ENCODE measurements at places on chromosomes 4 and X.

GRCh38 chr4:89836031-89836745 is 773 bp downstream of the SNCA start:
- no peak for DNase-seq

DNA sequence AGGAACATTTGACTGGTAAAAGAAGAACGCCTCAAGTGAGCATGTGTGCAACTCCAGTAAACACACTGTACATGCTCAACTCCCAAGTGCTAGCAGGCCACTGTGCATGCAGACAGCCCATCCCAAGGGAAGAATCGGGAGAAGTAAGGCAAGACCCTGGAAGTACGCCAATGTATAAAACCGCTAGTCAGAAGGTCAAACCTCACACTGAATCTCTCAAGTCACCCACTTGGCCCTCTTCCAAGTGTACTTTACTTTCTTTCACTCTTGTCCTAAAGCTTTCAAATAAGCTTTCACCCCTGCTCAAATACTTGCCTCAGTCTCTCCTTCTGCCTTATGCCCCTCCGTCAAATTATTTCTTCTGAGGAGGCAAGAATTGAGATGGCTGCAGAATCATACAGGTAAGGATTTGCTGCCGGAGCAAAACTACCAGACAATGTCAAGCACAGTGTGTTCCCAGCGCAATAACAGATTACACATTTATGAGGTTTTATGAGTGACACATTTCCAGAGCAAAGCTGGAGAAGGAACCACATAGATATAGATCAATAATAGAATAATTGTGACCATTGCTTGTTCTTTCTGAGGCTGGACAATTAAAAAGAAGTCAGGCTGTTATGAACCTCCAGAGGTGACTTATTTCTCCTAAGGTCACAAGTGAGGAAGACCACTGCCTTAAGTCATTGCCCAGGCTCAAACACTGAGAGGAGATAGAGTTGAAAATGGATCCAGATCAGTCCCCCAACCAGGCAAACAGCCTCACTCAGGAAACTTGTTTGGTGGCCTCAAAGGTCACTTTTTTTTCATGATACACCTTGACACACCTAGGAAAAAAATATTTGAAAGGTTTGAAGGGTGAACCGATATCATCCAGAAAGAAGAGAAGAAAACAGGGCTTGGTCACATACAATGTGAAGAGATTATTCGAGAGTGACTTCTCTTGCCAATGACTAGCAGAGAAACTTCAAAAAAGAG is 26.3 kb downstream of the CXCL1 start:
- no peak for DNase-seq

- no peak for DNase-seq
These were observed 30.8 kb downstream of the ADRA2C start for GRCh38 chr4:3796960-3797359.

GRCh38 chr4:173398779-173399415 is at the start of gene SCRG1:
Gene SCRG1, minus strand, starts transcription at chr4:173399116. Its CDS starts 7,702 bp downstream, at chr4:173391414.
- DNase-seq, result no peak

DNA sequence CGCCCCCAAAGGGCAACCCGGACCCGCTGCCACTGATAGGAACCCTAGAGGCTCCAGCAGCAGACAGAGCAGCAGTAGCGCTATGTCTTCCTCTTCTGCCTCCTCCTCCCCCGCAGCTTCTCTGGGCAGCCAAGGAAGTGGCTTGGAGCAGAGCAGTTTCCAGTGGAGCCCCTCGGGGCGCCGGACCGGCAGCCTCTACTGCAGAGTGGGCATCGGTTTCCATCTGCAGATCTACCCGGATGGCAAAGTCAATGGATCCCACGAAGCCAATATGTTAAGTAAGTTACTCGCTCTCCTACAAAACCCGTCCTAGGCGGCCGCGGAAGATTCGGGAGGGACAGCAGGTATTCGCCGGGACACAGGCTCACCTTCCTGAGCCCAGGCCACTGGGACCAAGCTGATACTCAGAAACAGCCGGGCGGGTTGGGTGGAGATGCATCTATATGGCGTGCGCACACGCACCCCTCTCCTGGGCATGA is 477 bp downstream of the FGF5 start:
- no peak for DNase-seq

GRCh38 chrX:32281853-32282252 is 929.5 kb downstream of the DMD start:
- no peak for DNase-seq

DNA sequence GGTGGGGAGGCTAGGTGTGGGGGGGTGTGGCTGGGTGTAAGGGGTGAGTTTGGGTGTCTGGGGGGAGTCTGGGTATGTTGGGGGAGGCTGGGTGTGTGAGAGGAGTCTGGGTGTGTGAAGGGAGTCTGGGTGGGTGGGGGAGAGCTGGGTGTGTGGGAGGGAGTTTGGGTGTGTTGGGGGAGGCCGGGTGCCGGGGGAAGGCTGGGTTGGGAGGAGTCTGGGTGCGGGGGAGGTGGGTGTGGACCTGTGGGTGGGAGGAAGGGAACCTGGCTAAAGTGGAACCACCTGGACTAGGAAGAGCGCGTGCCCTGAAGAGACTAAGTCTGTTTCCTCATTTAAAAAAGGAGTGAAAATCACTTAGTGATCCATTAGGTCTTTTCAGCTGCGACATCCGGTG is 18.3 kb downstream of the SPON2 start:
- peak; percentile 25 for DNase-seq

DNA sequence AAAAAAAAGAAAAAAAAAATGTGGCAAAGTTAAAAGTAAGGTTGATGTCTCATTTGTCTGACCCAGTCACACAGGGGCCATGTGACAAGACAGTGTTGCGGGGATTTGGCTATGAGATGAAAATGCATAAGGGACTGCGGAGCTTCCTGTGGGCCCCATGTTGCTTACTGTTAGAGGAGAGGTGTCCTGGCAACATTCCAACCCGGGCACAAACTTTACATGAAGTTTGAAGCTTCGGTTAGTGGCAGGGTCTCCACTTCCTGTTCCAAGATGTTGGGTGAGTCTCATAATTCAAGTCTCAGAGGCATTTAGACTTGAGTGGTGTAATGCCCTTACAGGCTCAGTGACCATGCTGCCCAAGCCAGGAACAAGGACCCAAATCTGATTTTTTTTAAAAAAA is 111.3 kb downstream of the MAML3 start:
- DNase-seq, result no peak

- DNase-seq, result no peak
These were observed 5.7 kb downstream of the SMIM20 start for GRCh38 chr4:25919676-25920075.

GRCh38 chr4:70449220-70449619 is 22.8 kb upstream of the MUC7 start:
- no peak for DNase-seq

DNA sequence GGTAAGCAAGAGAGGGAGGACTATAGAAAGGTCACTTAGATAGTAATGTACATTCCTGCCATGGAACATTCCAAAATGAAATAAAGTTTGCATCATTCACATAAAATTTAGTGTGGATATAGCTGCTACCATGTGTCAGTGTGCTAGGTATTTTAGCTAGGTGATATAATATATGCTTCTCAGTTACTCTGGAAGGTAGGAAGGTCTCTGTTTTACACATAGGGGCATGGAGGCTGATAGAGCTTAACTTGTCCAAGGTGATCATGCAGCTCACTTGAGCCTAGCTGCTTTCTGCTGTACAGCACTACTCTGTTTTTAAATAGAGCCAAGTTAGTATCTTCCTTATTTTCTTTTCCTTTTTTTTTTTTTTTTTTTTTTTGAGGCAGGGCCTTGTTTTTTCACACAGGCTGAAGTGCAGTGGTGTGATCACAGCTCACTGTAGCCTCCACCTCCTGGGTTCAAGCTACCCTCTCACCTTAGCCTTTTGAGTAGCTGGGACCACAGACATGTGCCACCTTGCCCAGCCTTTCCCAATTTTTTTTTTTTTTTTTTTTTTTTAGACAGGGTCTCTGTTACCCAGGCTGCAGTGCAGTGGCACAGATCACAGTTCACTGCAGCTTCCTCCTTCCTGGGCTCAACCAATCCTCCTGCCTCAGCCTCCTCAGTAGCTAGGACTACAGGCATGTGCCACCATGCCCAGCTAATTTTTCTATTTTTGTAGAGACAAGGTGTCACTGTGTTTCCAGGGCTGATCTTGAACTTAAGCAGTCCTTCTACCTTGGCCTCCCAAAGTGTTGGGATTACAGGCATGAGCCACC is 10.4 kb downstream of the AFF1 start:
- DNase-seq, result no peak

GRCh38 chr4:10619220-10619619 is 65.3 kb downstream of the CLNK start:
- DNase-seq, result no peak

GRCh38 chr4:150206265-150206664 is 128.0 kb downstream of the DCLK2 start:
- DNase-seq, result no peak

GRCh38 chr4:86892636-86892960 is 376 bp upstream of the C4orf36 start:
- DNase-seq, result no peak

- no peak for DNase-seq
These were observed 369.5 kb upstream of the SMIM31 start for GRCh38 chr4:164384416-164384815.

DNA sequence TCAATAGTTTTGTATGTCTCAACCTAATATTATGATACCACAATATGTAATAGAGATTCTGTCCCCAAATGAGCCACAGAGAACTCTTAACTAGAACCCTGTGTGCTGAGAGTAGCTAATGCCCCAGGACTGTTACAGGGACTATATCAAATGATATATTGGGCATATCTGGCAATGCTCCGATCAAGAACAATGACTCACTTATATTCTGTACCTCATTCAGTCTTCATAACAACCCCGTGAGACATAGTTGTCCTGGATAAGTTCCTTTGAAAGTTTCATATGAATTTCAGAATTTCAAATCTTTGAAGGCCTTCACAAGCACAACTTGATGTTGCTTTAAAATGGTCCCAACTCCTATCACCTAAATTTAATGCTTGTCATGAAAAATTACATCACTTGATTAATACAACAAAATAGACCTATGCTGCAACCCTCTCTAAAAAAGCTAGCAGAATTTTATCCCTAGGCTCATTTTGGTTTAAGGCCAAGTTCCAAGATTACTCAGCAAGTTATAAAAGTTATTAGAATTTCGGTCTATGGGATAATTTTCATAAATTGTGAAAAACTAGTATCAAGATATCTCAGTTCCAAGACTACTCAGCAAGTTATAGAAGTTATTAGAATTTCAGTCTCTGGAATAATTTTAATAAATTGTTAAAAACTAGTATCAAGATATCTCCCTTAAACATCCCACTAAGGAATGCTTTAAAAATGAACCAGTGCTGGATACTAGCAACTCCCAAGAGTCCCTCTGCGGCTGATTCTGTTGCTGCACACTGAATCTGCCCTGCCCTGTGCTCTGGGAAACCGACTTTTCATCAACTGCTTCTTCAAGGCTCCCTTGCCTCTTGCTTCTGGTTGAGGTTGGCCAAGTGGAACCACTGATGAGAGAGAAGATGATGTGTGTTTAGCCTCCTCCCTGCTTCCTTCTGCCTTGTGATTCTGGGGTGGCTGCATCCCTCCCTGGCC is 6.0 kb upstream of the ANXA3 start:
- DNase-seq, result no peak

DNA sequence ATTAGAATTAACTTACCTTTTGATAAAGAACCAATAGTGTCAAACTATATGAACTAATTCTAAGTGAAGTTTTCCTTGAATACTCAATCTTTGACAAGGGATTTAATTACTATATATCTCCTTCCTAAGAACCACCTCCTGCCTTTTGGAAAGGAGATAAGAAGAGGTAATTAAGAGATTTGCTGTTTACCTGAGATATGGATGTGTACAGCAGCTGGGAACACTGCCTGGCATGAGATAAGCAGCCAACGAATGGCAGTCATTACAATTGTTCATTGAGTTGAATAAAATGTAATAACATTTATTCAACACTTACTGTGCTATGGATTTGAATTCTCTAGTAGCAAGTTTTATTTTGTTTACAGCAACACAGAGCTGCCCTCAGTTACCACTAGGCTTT is 407.1 kb downstream of the SPOCK3 start:
- DNase-seq, result no peak

DNA sequence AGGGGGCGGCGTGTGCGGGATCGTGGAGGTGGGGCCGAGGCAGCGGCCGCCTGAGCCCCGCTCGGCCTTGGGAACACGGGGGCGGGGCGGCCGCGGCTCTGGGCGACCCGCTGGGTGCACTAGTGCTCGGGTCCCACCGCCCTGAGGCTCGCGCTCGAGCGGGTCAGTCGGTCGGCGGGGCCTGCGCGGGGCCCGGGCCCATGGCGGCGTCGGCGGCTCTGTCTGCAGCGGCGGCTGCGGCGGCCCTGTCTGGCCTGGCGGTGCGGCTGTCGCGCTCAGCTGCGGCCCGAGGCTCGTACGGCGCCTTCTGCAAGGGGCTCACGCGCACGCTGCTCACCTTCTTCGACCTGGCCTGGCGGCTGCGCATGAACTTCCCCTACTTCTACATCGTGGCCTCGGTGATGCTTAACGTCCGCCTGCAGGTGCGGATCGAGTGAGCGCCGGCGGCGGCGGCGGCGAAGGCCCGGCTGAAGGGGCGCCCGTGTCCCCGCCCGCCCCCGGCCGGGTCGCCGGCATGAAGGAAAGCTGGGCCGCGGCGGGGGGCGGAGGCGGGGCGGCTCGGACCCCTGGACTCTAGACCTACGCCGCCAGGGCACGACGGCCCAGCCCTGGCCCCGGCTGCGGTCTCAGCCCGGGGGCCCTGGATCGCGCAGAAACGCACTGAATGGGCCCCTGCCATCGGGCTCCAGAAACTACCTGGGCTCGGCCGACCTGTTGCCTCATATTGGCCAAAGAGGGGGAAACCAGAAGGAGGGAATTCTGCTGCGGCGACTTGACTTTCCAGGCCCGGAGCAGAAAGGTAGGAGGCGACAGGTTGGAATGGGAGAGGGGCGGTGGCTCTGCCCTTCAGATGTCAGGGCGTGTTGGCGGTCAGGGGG is at the start of gene SMIM10L2A:
Gene SMIM10L2A (plus strand): TSS at position 13 of the 878 bp plus-strand sequence. CDS start 188 bp downstream, at position 201.
- DNase-seq, result no peak

DNA sequence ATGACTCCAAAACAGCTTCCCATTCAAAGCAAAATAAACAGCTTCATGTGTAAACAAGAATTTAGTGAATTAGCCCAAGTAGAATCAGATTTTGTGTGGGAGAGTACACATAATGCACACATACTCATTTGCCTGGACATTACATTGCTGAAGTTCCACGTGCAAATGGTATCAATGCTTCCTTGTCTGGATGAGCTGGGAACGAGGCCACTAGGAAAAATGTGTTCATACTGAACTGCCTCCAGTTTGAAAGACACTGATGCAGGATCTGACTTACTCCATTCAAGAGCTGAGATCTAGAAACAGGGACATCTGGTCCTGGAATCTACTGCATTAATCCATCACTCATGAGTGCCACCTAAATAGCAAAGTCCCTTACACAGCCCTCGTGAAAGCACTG is 228.0 kb downstream of the APBB2 start:
- no peak for DNase-seq
